ENCODE measurements at places on chromosomes 3 and 15. TPM values are rescaled to one million over a fixed set of nuclear protein-coding genes. Genes with fewer than 3 reads are reported as not detected.

A4GNT gene
- total RNA-seq, result not detected

ATP2B2 gene
- total RNA-seq, result not detected

GATA2 gene
- total RNA-seq, result 1.7 TPM

TGM4 gene
- total RNA-seq, result not detected

TM6SF1 gene
- total RNA-seq, result 7.5 TPM

P3H2 gene
- 8.1 TPM for total RNA-seq

KATNBL1 gene
- 22.5 TPM for total RNA-seq

P2RY12 gene
- total RNA-seq, result not detected

BCL2A1 gene
- 2.6 TPM for total RNA-seq

TRPM7 gene
- 27.5 TPM for total RNA-seq

UBAP1L gene
- total RNA-seq, result 2.5 TPM

AMIGO3 gene
- total RNA-seq, result 0.24 TPM

SLC24A5 gene
- total RNA-seq, result not detected

DLL4 gene
- 3.1 TPM for total RNA-seq

GUCA1C gene
- total RNA-seq, result not detected

PSTPIP1 gene
- total RNA-seq, result 1.4 TPM

GNAT1 gene
- total RNA-seq, result not detected

CIAO2A gene
- 97.9 TPM for total RNA-seq

SEMA3G gene
- 0.40 TPM for total RNA-seq

GOLGA8S gene
- total RNA-seq, result not detected

LRRK1 gene
- total RNA-seq, result 9.8 TPM

SAMMSON gene
- total RNA-seq, result not detected

NANOGP8 gene
- not detected for total RNA-seq

RTP4 gene
- not detected for total RNA-seq

NSUN3 gene
- total RNA-seq, result 6.3 TPM

MRPS22 gene
- 58.7 TPM for total RNA-seq

TEX55 gene
- total RNA-seq, result not detected

CYP1A1 gene
- total RNA-seq, result 0.13 TPM

FGF12 gene
- total RNA-seq, result 2.9 TPM

ROPN1 gene
- not detected for total RNA-seq

LRRC49 gene
- 23.9 TPM for total RNA-seq

ACVR2B gene
- total RNA-seq, result 2.7 TPM

C3orf85 gene
- total RNA-seq, result not detected

GP9 gene
- not detected for total RNA-seq

C2CD4A gene
- not detected for total RNA-seq

CPNE9 gene
- not detected for total RNA-seq
